ENCODE measurements at places on chromosomes 12 and 14.

- DNase-seq, result no peak
Measured at GRCh38 chr14:35078082-35078481, 32.0 kb downstream of the FAM177A1 start.

- no peak for DNase-seq
Measured at GRCh38 chr12:112380663-112381405, 1.4 kb downstream of the HECTD4 start.

GRCh38 chr14:24071836-24072430 is 571 bp downstream of the CPNE6 start:
- DNase-seq, result no peak

DNA sequence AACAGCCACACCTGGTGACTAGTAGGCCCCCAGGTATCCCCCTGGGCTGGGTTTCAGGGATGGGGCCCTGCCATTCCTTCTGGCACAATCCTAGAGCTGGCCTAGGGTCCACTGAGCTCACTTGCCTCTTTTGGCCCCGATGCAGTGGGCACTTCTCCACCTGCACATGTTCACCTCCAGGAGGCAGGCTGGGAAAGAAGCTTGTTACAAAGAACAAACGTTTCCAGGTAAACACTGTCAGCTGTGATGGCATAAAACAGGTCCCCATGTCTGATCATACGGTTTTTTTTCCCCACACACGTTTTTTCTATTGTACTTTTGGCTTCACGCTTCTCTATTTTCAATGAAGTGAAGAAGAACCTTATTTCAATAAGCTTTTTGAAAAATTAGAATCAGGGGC is 15.8 kb upstream of the HVCN1 start:
- DNase-seq, result no peak

GRCh38 chr12:95282266-95282665 is 64.7 kb downstream of the VEZT start:
- no peak for DNase-seq

DNA sequence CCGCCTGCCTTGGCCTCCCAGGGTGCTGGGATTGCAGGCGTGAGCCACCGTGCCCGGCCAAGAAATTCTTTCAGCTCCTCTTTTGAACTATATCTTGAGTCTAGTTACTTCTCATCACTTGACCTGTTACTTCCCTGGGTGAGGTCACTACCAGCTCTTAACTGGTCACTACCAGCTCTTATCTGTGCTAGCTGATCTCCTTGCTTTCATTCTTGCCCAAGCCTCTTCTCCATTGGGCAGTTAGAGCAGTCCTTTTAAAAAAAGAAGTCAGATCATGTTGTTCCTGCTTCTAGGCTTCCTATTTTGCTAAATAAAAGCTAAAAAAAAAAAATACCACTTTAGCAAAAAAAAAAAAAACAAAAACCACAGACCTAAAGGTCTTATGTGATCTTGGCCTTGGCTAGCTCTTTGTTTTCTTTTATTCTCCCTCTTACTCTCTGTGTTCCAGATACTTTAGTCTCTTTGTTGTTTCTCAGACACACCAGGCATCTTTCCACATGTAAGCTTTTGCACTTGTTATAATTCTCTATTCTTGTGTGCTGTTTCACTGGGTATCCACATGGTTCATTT is 63.5 kb downstream of the RAD51B start:
- DNase-seq, result no peak

DNA sequence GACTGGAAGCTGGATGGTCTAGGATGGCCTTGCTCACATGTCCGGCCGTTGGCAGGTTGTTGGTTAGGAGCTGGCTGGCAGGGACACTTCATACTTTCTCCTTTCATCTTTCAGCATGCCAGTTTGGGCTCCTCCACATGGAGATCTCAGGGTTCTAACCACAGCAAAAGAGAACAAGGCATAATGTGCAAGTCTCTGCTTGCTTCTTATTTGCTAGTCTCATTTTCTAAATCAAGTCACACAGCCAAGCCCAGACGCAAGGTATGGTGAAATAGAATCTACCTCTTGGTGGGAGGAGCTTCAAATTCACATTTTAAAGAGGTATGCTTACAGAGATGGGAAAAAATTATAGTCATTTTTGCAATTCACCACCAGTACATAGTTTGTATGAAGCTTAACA is 69.1 kb upstream of the NAP1L1 start:
- no peak for DNase-seq
